Mononuclear cell (primary cell): ENCODE measurements at places on chromosomes 5 and 9. TPM values are rescaled to one million over a fixed set of nuclear protein-coding genes. Genes with fewer than 3 reads are reported as not detected.

DMRT3 gene
- total RNA-seq: not detected

ERMP1 gene
- 6.5 TPM for total RNA-seq

MSX2 gene
- under 0.01 TPM for total RNA-seq

SIT1 gene
- total RNA-seq: 9.6 TPM
